SJCRH30 (cell line): ENCODE measurements at places on chromosomes 4 and X.

- DNase-seq, result no peak
Observed at GRCh38 chrX:149827254-149827653, 45.5 kb downstream of the MAGEA9 start.

GRCh38 chr4:19030536-19030935 is 1009.0 kb upstream of the LCORL start:
- DNase-seq, result no peak

DNA sequence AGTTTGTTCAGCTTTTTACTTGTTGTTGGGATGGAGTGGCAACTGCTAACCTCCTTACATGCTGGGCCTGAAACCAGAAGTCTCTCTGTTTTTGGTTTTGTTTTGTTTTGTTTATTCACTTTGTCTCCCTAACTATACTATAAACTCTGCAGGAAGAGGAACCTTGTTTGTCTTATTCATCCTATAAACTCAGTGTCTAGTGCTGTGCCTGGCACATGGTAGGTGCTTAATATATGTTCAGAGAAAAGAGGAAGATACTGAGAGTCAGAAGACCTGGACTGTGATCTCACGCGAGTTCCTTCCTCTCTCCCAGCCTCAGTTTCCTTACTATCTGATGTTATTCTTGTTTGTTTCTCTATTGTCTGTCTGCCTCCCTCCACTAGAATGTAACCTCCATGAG is 71.3 kb downstream of the PRPS1 start:
- DNase-seq, result no peak

GRCh38 chrX:77617206-77617605 is 168.8 kb downstream of the ATRX start:
- DNase-seq, result no peak

DNA sequence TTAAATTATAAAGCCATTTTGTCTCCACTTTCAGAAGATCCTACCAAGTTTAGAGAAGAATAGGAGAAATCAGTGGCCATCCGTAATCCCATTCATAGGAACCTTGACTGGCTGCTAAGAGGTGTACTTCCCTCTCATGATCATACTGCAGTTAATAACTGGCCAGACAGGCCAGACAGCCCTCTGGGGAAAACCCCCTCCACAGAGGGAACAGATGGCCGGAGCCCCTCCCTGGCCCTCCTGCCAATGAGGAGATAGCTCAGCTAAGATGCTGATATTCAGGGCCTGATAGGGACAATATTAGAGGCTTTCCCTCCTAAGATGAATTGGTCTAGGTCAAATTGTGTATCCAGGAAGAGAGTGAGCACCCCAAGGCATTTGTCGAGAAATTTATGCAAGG is 200.0 kb upstream of the MAOA start:
- peak; percentile 8 for DNase-seq

- no peak for DNase-seq
Observed at GRCh38 chr4:8071766-8072165, 86.8 kb downstream of the ABLIM2 start.

DNA sequence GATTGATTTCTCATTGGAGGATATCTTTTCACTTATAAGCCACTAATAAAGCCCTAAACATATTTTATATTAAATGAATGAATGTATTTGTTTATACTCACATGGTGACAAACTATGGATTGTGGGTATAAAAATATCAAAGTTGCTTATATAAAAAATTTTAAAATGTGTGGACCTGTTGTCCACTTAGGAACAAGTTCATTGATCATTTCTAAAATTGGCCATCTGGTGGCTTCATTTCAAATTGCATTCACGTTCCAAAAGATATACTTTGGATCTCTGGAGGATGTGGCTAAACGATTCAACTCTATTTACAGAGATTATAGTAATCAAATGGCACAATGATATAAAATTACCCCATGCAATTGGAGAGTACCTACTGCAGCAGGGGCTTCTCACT is 32.5 kb downstream of the FSTL5 start:
- DNase-seq, result no peak

DNA sequence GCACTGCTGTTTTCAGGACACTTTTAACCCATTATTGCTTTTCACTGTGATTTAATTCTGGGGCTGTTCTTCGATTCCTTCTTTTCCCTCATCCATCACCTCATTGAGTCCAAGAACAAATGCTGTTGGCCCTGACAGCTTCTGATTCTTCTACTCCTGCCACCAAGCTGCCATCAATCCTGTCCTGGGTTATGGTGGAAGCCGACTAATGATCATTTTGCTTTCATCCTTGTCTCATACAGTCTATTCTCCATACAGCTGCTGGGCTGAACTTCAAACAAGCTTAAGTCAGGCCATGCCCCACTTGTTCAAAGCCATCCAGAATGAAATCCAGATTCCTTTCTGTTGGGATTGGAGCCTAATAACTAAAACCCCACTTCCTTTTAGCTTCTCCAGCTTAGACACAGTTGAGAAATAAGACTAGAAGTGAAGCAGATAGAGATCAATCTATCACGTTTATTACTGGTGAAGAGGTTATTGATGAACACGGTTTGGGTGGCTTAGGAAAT is 161.9 kb downstream of the STK32B start:
- DNase-seq, result no peak
